ENCODE measurements at places on chromosomes 5 and 9. TPM values are rescaled to one million over a fixed set of nuclear protein-coding genes. Genes with fewer than 3 reads are reported as not detected.

GRCh38 chr5:115100319-115100955, 69.3 kb downstream of the TRIM36 start:
- no peak overlapping the region for H3K27ac ChIP-seq
- no peak for DNase-seq
- H3K36me3 ChIP-seq: no peaks in the 10 kb centered on the region
- no peaks in the 10 kb centered on the region for H3K4me1 ChIP-seq

GRCh38 chr5:1182633-1183423, 18.6 kb upstream of the SLC6A19 start:
- no peaks in the 10 kb centered on the region for H3K36me3 ChIP-seq
- no peaks in the 10 kb centered on the region for H3K27me3 ChIP-seq
- no peak overlapping the region for H3K27ac ChIP-seq
- H3K4me1 ChIP-seq: no peaks in the 10 kb centered on the region
- H3K4me3 ChIP-seq: no peak overlapping the region

Gene RARS1
- 73.2 TPM for total RNA-seq

Gene PCDHGA11
- total RNA-seq: 8.1 TPM

Gene NUTM2F
- total RNA-seq: not detected

Gene CYLC2
- total RNA-seq: not detected

Gene TAS2R1
- not detected for total RNA-seq

Gene ALDOB
- total RNA-seq: not detected

Measured in thyroid gland (tissue), 4 donors.